Smooth muscle cell of the pulmonary artery (primary cell): ENCODE measurements at places on chromosomes 4 and X. TPM values are rescaled to one million over a fixed set of nuclear protein-coding genes. Genes with fewer than 3 reads are reported as not detected.

The BGN gene
- total RNA-seq, result 369 and 546 TPM in 2 replicates

The ZMAT1 gene
- 0.98 and 1.1 TPM in 2 replicates for total RNA-seq

The CDKL5 gene
- total RNA-seq, result 2.4 and 5.0 TPM in 2 replicates

The SHROOM4 gene
- 2.5 and 4.3 TPM in 2 replicates for total RNA-seq

The PRDM8 gene
- total RNA-seq, result 4.9 and 6.8 TPM in 2 replicates

The RBM46 gene
- total RNA-seq, result under 0.01 TPM in 1 of 2 replicates, not detected in the other

The DTHD1 gene
- not detected in 2 replicates for total RNA-seq
